ENCODE measurements at places on chromosomes 5 and 9.

DNA sequence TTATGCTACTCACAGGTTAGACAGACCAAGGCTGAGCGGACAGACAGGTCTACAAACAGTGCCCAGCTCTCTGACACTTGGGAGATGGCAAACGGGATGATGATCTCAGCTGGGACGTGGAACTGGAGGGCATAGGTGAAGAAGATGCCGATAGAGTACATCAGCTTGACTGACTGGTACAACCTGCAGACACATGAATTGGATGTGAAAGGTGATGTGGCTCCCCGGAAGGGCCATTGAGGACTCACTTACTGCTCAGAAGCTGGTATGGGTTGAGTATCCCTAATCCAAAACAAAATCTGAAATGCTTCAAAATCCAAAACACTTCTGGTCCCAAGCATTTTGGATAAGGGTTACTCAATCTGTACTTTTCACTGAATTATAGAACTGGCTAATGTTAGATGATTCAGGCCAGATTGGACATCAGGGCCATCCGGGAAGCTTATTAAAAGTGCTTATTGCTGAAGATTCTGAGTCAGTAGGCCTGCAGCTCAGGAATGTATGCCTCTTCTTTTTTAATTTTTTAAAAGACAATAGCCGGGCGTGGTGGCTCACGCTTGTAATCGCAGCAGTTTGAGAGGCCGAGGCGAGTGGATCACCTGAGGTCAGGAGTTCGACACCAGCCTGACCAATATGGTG, 22.4 kb downstream of the SLC36A3 start:
- DNase-seq, result no peak

DNA sequence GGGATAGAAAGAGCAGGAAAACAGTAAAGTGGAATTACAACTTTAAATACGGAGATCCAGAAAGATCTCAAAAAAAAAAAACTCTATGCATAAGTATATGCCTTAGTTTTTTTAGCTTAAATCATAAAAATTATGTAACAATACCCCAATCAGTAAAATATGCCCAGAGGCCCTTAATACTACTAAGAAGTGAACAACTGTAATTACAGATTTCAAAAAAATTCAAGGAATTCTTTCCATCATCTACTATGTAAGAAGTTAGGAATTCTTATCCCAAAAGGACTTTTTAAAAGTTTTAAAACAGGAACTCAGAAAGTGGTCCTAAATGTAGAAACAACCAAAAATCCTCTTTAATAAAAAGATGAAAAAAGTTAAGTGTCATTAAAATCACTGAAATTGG, 111.3 kb downstream of the SSBP2 start:
- DNase-seq, result no peak

DNA sequence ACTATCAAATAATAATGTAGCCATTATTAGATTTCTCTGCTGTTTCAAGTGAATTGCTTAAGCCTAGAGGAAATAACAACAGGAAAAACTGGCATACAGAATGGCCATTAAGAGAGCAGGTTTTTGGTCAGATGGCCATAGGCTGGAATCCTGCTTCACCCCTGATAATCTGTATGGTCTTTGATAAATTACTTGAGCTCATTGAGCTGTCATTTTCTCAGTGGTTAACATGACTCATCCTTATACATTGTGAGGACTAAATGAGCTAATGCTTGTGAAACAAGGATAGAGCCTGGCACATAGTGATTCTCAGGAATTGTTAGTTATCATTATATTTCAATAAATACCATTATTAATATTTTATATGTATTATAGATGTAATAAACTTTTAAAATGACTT, 516.5 kb downstream of the KIF4B start:
- no peak for DNase-seq

- DNase-seq, result no peak
Measured at GRCh38 chr5:143374496-143375217, 28.8 kb downstream of the NR3C1 start.

DNA sequence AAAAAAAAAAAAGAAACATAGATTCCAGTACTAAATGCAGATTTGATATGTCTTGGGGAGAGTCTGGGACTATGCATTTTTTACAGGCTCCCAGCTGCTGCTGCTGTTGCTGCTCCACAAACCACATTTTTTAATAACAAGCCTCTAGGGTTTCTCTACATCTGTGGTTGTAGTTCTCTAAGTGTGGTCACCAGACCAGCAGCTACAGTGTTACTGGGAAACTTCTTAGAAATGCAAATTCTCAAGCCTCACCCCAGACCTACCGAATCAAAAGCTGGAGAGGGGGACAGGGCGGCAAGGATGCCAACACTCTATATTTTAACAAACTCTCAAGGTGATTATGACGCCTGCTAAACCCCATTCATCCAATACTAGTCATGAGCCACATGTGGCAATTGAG, 293.4 kb upstream of the PTGER4 start:
- DNase-seq, result no peak

GRCh38 chr9:5493679-5494511, 16.4 kb upstream of the PDCD1LG2 start:
- no peak for DNase-seq

DNA sequence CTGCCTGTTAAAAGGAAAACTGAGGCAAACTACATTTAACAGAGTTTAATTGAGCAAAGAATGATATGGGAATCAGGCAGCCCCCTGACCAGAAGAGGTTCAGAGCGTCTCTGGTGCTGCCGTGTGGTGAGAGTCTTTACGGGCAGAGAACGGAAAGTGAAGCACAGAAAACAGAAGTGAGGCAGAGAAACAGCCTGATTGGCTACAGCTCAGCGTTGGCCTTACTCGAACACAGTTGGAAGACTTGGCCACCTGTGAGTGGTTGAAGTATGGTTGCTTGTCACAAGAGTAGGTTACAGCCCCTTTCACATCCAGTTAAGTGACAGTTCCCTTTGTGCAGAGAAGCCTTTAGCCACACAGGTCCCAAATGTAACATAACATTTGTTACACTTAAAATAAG, 16.9 kb upstream of the FBP1 start:
- DNase-seq, result peak; percentile 7

DNA sequence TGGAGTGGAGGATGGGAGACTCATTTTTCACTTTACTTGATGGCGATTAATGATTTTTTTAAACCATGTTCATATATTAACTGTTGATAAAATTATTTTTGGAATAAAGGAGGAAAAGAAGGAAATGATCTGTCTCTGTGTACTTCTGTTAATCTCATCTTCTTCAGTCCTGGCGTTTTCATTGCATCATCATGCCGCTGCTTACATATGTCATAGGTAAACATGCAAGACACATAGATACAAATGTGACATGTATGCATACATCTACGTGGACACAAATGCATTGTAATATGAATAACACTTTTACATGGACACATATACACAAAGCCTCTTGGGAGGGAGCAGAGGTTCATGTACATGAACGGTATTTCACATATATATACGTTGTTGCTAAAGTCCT, 10.0 kb downstream of the TMEM174 start:
- DNase-seq, result no peak

GRCh38 chr9:18250053-18250452, 223.9 kb upstream of the ADAMTSL1 start:
- no peak for DNase-seq

GRCh38 chr5:108729242-108729615, 18.5 kb upstream of the FER start:
- DNase-seq, result no peak

DNA sequence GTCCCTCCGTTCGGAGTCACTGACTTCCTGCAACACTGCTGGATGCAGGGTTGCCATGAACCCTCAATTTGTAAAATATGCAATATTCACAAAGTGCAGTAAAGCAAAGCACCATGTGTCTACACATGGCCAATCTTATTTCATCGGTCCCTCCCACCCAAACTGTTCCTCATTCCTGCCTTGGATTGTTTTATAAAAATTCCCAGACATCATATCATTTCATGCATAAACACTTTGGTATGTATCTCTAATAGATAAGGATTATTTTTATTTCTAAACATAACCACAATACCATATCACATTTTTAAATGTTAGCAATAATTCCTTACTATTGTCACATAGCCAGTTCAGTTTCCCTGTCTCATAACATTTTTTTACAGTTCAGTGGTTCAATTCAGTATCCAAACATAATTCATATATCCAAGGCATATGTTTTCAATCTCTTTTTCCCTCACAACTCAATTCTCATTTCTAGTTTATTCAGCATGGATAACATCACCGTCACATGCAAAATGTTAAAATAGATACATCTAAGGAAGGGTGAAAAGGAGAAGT, 82.0 kb upstream of the PCAT7 start:
- no peak for DNase-seq

- DNase-seq, result no peak
Measured at GRCh38 chr9:83281306-83282255, 218.6 kb upstream of the RASEF start.

DNA sequence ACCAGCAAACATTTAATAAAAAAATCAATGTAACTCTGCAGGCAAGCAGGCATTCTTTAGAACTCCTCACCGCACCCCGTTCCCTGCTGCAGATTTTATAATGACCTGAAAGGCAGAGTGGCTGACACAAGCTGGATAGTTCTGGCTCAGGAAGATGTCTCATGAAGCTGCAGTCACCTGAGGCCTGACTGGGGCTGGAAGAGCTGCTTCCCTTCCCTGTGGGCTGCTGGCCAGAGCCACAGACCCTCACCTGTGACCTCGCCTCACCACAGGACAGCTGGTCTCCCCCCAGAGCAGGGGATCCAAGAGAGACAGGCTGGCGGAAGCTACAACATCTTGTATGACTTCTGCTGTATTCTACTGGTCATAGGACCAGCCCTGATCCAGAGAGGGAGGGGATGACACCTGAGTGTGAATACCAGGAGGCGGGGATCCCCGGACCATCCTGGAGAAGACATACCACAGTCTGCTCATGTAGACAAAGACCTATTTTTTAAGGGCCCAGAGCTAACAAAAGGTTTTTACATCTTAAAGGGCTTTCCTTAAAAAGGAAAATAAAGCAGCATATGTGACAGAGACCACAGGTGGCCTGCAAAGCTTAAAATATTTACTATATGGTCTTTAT, 43.9 kb downstream of the RAPGEF1 start:
- DNase-seq, result no peak
